ENCODE measurements at places on chromosomes 1 and 21. TPM values are rescaled to one million over a fixed set of nuclear protein-coding genes. Genes with fewer than 3 reads are reported as not detected.

Gene S100A4
- 1,429 TPM for total RNA-seq

Gene PRKAA2
- 9.2 TPM for total RNA-seq

Gene CA14
- total RNA-seq = not detected

Gene ZNF687
- 32.2 TPM for total RNA-seq

Gene SMCP
- not detected for total RNA-seq

DNA sequence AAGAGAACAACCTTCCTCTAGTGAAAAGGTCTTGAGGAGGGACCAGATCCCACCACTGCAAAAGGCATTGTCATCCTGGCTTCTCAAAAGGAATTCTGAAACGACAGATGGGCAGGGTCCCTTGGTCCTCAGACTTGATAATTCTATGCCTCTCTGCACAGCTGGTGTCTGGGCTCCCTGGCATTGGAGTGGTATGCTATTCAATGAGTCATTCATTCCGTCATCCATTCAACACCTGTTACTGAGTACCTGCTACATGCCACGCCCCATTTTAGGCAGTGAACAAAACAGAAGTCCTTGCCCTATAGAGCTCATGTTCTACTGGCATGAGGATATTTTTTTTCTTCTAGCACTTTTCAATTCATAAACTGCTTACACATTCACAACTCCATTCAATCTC, 45.8 kb upstream of the HMGB4 start:
- H3K4me1 ChIP-seq = no peaks in the 10 kb centered on the region
- H3K36me3 ChIP-seq = no peaks in the 10 kb centered on the region
- no peaks in the 10 kb centered on the region for H3K27me3 ChIP-seq
- H3K4me3 ChIP-seq = no peak overlapping the region
- H3K27ac ChIP-seq = no peak overlapping the region
- no peak for DNase-seq

DNA sequence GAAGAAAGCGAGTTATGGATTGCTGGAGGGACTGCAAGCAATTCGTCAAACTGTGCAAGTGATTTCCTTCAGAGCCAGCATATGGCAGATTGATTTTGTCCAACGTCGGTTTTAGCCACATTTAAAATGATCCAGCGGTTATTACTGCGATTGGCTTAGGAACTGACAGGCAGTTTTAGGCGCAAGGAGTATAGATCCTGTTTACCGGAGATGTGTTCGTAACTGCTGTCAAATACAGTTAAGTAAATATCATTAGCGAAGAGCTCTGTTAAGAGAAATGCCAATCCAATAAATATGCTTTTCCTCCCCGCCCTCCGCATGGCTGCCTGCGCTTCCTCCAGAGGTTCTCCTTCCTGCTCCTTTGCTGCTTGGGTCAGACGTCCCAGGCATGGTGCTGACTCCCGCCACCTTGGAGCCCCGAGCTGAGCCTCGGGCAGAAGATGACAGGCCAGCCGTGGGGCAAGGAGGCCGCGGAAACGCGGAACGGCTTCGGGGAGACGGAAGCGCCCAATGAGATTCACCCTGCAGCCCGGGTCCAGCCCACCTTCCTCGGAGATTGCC, 9.4 kb upstream of the BARHL2 start:
- H3K4me1 ChIP-seq = peaks cover 46% of the 10 kb centered on the region
- no peaks in the 10 kb centered on the region for H3K36me3 ChIP-seq
- peaks cover 67% of the 10 kb centered on the region for H3K27me3 ChIP-seq
- H3K27ac ChIP-seq = no peak overlapping the region
- no peak for DNase-seq

GRCh38 chr1:68173283-68173935, 58.9 kb downstream of the WLS start:
- no peak for DNase-seq
- peak overlapping the region; percentile 45 for H3K4me3 ChIP-seq
- no peaks in the 10 kb centered on the region for H3K36me3 ChIP-seq
- H3K27me3 ChIP-seq = no peaks in the 10 kb centered on the region
- H3K4me1 ChIP-seq = peaks cover 33% of the 10 kb centered on the region

- H3K27ac ChIP-seq = no peak overlapping the region
- DNase-seq = no peak
- no peaks in the 10 kb centered on the region for H3K4me1 ChIP-seq
- no peaks in the 10 kb centered on the region for H3K36me3 ChIP-seq
- no peaks in the 10 kb centered on the region for H3K27me3 ChIP-seq
- H3K4me3 ChIP-seq = no peak overlapping the region
These were observed 97.3 kb upstream of the MARK1 start for GRCh38 chr1:220430586-220430985.

DNA sequence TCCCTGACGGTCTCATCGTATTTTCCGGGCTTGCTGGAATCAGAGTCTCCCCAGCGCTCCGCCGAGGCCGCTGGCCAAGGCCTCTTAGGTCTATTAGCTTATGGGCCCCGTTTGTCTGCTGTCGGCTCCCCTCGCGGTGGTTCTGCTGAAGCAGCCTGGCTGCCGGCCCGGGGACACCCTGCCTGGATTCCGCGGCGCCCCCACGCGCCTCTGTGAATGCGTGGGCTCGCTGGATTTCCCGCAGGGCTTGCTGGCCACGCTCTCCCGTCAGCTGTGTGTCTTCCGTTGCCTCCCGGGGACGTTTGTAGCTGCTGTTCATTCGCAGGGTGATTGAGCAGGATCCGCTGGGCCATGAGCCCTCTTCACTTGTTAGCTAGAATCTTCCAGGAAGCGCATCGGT, 8.4 kb downstream of the LRRC3 start:
- no peaks in the 10 kb centered on the region for H3K36me3 ChIP-seq
- no peaks in the 10 kb centered on the region for H3K27me3 ChIP-seq
- H3K27ac ChIP-seq = no peak overlapping the region
- DNase-seq = no peak

- no peak for DNase-seq
- H3K27me3 ChIP-seq = no peaks in the 10 kb centered on the region
- no peak overlapping the region for H3K4me3 ChIP-seq
These were observed 10.2 kb upstream of the HNRNPR start for GRCh38 chr1:23354245-23354644.

- no peaks in the 10 kb centered on the region for H3K4me1 ChIP-seq
- no peak overlapping the region for H3K27ac ChIP-seq
- H3K36me3 ChIP-seq = no peaks in the 10 kb centered on the region
- DNase-seq = no peak
These were observed 360.0 kb downstream of the HHAT start for GRCh38 chr1:210688512-210689234.

DNA sequence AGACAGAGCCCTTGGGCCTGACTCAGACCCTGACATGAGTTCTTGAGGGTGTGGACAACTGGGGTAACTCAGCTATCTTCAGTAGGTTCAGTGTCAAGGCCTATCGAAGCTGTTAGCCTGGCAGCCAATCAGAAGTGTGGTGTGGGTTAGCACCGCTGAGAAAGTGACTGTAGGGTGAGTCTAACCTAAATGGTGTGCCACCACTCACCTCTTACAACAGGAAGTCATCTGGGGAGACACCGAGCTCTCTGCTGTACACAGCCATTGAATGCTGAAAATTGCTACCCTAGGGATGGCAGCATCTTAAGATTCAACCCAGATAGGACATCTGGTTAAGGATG, 44.6 kb downstream of the RASSF5 start:
- H3K36me3 ChIP-seq = no peaks in the 10 kb centered on the region
- no peak overlapping the region for H3K4me3 ChIP-seq
- DNase-seq = no peak
- no peaks in the 10 kb centered on the region for H3K27me3 ChIP-seq
- H3K4me1 ChIP-seq = peaks cover 21% of the 10 kb centered on the region

DNA sequence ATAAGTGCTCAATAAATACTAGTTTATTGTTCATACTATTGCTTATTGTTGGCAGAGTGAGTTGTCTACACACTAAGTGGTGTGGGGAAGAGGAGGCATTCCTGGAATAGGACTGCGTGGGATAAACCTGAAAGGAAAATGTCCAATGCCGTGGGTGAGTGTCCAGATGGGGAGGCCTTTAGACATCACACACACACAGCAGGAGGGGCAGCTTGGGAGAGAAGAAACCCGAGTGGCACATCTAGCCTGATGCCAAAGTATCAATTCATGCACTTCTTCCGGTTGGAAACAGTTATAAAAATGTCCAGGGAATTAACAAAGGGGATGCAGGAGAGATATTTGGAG, 27.3 kb downstream of the CCN1 start:
- H3K4me3 ChIP-seq = no peak overlapping the region
- H3K36me3 ChIP-seq = no peaks in the 10 kb centered on the region
- H3K4me1 ChIP-seq = peaks cover 17% of the 10 kb centered on the region
- no peaks in the 10 kb centered on the region for H3K27me3 ChIP-seq

DNA sequence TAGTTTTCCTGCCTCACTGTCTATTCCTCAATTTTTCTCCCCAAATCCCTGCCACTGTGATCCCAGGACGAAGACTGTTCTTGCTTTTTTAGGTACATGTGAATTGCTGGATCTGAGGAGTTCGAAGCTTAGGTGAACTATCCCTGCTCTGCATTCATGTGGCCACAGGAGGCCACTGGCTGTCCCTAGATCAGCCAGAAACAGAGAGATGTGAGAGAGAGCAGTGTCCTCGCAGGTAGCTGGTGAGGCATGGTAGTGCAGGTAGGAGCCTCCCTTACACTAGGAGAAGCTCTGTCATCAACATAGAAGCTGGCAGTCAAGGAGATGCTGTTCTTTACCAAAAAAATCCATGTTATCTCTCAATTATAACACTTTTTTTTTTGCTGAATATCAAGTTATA, 71.5 kb downstream of the USP24 start:
- no peak overlapping the region for H3K4me3 ChIP-seq
- H3K4me1 ChIP-seq = no peaks in the 10 kb centered on the region

All from thoracic aorta (tissue), 2 donors.